NCI-H1048 (cell line): ENCODE measurements at places on chromosomes 4 and X.

GRCh38 chrX:150933945-150934350, 35.5 kb upstream of the CD99L2 start:
- no peak for DNase-seq

- DNase-seq, result no peak
Observed at GRCh38 chr4:22850630-22851029, 157.9 kb downstream of the GBA3 start.

- DNase-seq, result no peak
Observed at GRCh38 chrX:79466636-79467035, 99.5 kb upstream of the ITM2A start.

- DNase-seq, result no peak
Observed at GRCh38 chr4:114088481-114088880, 109.0 kb upstream of the ARSJ start.

GRCh38 chrX:10230222-10230621, 73.4 kb downstream of the CLCN4 start:
- DNase-seq, result no peak

DNA sequence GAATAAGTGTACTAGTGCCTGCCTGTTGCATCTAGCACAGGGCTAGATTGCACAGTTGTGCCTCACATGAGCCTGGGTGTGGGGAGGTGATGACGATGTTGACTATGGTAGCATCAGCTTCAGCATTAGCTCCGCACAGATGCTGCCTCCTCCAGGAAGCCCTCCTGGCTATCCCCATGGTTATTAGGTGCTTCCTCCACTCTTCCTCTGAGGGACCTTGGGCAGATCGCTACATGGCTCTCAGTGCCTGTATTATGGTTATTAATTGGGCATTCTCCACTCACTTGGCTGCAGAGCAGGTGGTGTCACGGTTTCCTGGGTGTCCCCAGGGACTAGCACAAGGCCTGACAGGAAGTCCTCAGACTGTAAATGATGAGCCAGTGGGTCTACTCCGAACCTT, 325.6 kb downstream of the ARHGAP10 start:
- DNase-seq, result no peak

DNA sequence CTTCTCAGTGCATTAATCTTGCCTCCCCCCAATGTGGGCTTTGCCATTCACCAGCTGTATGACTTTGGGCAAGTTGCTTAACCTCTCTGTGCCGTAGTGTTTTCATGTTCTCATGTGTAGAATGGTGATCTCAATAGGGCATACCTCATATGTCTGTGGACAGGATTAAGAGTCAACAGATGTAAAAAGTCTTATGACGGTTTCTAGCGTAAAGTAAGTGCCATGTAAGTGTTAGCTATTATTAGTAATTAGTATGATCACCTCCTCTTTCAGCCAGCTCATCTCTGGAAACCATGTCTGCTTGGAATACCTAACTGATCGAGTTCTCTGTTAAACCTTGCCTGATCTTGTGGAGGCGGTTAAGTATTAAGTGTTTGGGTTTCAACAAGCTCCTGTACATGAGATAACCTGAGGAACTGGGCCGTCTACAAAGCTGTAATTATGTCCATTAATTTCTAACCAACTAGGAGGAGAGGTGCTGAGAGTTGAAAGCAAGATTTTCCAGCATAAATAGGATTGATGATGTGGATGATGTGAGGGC, 66.3 kb downstream of the TSC22D3 start:
- no peak for DNase-seq

DNA sequence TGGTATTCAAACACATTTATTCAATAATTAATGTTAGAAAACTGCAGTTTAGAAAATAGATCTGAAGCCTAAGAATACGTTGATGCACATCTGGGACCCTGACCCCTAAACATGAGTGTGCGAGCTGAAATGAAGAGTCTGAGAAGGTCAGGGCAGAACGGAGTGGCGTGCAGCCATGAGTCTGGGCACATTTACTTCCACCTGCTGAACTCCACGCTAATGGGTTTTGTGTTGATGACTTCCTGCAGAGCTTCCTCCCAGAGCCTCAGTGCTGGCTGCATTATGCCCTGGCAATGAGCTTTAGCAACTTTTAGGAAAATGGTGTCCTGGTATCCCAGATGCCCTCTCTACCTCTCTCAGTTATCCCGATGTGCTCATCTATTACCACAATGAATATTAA, 53.1 kb downstream of the FAM114A1 start:
- no peak for DNase-seq

DNA sequence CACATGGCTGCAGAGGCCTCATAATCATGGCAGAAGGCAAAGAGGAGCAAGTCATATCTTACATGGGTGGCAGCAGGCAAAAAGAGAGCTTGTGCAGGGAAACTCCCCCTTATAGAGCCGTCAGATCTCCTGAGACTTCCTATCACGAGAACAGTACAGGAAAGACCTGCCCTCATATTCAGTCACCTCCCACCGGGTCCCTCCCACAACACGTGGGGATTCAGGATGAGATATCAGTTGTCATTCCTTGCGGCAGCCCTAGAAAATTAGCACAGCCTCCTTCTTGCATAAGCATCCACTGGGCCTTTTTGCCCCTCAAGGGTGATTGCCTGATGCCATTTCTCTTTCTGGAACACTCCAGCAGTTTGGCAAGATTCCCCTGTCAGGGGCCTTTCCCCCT, 61.7 kb upstream of the STX18 start:
- no peak for DNase-seq

DNA sequence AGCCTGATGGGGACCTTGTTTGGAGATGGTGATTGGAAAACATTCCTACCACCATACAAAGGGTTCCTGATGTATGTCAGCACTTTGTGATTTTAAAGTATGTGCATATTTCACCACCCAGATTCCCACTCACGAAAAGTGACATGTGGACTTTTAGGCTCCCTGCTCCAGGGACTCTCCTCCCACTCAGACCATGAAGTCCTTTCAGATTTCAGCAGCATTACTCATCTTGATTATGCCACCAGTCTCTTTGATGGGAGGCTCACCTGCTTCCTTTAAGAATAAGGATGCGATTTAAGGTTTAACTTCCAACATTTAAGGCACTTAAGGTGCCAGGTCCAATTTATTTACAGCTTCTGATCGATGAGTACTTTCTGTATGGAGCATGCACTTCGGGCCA, 204.4 kb downstream of the PPARGC1A start:
- DNase-seq, result no peak

- DNase-seq, result peak; percentile 18
Observed at GRCh38 chr4:159946983-159947615, 844.2 kb downstream of the RAPGEF2 start.

GRCh38 chr4:1584498-1584897, 99.6 kb downstream of the FAM53A start:
- no peak for DNase-seq

- no peak for DNase-seq
Observed at GRCh38 chrX:110032534-110033147, 29.7 kb downstream of the TMEM164 start.

DNA sequence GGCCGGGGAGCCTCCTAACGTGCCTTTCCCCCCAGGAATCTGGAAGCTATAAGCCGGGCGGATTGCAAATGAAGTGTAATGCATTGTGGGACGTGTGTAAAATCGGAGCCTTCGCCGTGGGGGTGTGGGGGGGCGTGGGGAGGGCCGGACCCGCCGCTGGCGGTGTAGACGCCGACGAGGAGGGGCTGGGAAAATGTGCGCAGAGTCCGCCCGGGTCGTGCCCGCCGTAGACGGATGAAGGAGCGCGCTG, 1.3 kb downstream of the STOX2 start:
- DNase-seq, result no peak

GRCh38 chrX:151975228-151975593, 735 bp upstream of the GABRE start:
- no peak for DNase-seq

- no peak for DNase-seq
Observed at GRCh38 chr4:109368661-109369060, 65.0 kb upstream of the SEC24B start.

DNA sequence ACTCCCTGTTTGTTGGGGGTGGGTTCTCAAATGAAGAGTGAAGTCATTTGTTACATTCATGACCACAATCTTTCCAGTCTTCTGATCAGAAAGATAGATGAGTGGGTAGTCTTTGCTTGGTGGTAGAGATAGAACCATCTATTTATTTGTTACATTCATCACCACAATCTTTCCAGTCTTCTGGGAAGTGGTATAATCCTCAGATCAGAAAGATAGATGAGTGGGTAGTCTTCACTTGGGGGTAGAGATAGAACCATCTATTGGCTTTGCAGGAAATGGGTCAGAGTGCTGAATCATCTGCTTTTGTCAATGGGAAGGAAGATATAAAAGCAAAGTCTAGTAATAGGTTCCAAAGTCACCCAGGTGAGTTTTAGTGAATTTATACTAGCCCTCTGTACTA, 64.2 kb upstream of the EPGN start:
- DNase-seq, result no peak

- DNase-seq, result no peak
Observed at GRCh38 chr4:26126994-26127393, 193.8 kb upstream of the RBPJ start.

DNA sequence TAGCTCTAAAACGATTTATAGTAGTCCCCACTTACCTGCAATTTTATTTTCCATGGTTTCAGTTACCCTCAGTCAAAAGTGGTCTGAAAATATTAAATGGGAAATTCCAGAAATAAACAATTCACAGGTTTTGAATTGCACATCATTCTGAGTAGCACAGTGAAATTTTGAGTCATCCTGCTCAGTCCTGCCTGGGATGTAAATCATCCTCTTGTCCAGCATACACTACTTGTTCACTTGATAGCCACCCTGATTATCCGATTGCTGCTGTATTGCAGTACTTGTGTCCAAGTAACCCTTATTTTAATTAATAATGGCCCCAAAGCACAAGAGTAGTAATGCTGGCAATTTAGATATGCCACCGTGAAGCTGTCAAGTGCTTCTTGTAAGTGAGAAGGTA, 23.5 kb upstream of the BDH2 start:
- no peak for DNase-seq

GRCh38 chrX:131068945-131069719, 11.0 kb downstream of the ARHGAP36 start:
- DNase-seq, result no peak

DNA sequence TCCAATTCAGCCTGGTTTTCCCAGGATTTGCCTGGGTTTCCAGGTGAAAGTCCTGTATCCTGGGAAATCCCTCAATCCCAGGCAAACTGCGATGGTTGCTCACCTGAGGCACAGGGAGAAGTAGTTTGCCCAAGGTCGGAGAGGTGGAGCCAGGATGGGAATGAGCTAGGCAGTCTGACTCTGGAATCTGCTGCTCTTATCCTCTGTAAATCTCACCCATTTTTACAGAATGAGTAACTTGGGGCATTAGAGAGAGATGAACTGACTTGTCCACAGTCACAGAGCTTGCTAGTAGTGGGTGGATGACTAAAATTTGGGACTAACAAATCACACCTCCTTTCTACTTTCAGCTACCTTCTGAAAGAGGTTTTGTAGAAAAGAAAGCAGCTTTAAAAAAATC, 9.8 kb upstream of the ARX start:
- DNase-seq, result no peak

DNA sequence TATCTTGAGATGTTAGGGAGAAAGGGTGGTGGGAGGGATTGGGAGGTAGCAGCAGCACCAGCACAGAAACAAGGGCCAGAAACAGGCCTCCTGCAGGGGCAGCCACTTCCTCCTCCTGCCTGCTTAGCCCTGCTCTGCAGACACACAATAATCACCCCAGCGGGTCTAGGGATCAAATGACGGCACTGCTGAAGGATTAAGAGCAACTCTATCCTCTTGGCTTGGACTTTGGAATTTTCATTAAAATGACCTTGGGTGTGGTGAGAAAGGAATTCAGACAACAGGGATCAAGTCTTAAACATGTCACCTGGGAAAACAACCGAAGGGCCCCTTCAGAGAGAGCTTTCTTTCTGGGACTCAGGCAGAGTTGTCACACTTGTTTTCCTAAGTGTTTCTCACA, 353.4 kb downstream of the SPRY1 start:
- DNase-seq, result peak; percentile 23

DNA sequence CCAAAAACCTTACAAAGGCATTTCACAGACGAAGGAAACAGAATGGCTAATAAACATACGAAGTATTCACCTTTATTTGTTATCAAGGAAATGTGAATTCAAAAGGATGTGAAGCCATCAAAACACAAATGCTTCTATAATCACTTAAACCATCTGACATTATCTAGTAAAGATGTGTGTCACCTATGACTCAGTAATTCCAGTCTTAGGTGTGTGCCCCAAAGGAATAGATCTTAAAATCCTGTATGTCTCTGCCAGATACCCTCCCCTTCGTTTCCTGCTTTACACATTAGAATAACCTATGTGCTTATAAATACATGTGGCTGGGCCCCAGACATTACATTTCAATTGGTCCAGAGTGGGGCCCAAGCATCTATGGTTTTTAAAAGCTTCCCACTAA, 41.8 kb upstream of the CEP135 start:
- DNase-seq, result no peak

GRCh38 chrX:357693-358471, 28.8 kb downstream of the PPP2R3B start:
- no peak for DNase-seq

DNA sequence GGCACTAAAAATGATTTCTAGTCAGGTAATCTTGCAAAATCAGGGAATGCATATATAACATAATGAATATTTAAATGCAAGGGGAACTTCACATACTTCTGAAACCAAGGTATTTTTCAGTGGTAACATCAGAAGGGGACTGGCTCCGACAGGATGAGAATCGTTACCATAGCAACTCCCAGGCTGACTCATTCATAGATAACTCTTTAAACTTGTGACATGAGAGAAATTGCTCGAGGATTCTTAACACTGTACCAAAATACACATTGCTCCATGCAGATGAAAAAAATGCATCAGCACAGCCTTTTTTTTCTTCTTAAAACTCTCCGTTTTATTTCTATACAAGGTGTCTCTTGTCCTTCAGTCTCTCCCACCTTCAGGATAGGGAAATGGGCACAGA, 114.3 kb downstream of the GABRB1 start:
- no peak for DNase-seq

DNA sequence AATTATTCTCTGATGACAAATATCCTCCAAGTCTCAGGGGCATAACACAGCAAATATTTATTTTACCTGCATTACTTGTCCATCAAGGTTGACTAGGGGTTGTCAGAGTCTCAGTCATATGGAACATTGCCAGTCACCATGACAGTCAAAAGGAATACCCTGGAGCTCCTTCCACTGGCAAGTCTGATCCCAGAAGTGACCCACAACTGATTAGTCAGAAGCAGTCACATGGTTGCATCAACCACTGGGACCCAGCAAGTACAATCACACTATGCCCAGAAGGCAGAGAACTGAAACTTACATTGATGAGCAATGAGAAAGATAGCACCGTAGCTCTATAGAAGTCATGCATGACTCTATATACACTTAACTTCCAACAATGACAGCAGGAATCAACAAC, 41.9 kb upstream of the SOD3 start:
- no peak for DNase-seq

GRCh38 chr4:120816296-120816965, 106.1 kb downstream of the PRDM5 start:
- no peak for DNase-seq
